ENCODE measurements at places on chromosomes 5 and 9.

DNA sequence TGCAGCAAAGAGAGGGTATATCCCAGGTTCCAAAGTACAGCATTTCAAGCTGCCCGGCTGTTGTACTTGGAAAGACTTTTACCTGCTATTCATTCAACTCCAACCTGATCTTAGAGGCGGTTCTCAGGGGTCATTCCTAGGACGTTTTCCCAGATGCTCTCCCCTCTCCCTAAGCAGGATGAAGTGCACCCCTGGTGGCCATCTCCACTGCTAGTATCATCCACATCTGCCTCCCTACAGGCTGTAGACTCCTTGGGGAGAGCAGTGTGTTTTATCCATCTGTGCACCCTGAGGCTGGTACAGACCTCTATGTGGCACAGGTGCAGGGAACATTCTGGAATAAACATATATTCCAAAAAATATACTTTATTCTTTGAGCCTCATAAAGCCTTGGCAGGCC lies 56.8 kb downstream of the PTPN3 start:
- DNase-seq = no peak

DNA sequence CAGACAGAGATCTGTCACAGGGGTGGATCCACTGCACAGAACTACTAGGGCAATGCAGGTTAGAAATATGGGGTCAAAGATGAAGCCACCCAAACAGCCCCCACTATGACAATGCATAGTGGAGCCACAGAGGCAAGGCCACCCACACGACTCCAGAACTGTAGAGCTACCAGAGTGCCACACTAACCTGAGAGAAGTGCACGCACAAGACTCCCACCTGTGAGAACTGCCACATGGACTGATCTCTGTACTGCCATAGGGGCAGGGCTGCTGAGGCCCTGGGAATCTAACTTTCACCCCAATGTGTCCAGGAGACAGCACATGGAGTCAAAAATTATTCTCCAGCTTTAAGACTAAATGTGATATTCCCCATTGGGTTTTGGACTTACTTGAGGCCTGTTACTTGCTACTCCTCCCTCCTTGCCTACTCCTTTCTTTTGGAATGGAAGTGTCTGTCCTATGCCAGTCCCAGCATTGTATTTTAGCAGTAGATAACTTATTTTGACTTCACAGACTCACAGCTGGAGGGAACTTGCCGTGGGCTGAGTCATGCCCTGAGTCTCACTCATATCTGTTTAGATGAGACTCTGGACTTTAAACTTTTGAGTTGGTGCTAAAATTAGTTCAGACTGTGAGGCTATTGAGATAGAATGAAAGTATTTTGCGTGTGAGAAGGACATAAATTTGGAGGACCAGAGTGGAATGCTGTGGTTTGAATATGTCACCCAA lies 853.3 kb downstream of the MAT2B start:
- DNase-seq = peak; percentile 55

DNA sequence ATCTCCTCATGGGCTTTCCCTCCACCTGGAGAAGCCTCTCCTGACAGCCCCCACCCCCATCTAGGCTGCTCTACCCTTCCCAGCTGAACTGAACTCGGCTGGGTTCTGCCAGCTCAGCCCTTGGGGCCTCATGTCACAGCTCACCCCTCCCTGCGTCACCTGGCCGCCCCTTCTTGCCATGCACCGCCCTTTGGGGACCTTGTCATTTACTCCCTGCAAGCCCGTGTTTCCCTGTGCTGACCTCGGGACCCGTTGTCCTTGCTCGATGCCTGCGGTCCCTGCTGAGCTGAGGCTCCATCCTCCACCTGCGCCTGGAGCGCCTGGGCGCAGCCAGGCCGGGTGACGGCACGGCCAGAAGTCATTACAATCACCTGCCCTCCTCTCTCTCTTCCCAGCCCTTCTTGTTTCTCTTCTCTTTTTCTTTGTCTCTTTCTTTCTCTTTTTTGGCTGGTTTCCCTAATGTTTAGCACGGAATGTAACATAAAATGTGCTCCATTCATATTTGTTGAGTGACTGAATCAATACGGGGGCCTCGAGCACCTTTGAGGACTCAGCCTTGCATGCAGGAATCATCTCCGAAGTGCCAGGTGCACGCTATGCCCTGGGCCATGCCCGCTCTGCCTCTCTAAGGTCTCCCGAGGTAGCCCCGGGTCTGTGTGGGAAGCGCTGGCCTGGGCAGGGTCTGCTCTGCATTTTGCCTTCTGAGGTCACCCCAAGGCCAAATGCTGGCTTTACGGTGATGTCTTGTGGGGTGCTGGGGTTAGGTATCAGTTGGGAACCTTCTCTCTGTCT lies 48.1 kb upstream of the COL5A1 start:
- no peak for DNase-seq

DNA sequence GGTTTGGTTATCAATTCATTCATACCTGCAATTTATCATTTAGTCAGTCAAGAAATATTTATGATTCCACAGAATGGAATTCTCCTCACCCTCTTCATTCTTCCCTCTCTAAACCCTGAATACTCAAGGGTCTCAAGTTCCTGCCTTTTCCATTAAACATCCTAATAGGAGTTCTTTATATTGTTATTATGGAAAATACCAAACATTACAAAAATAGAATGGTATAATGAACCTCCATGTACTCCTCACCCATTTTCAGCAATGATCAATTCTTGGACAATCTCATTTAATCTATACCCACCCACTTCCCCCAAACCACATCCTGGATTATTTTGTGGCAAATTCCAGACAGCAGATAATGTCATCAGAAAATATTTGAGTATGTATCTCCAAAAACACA lies 74.5 kb downstream of the ADAMTS12 start:
- DNase-seq = no peak

DNA sequence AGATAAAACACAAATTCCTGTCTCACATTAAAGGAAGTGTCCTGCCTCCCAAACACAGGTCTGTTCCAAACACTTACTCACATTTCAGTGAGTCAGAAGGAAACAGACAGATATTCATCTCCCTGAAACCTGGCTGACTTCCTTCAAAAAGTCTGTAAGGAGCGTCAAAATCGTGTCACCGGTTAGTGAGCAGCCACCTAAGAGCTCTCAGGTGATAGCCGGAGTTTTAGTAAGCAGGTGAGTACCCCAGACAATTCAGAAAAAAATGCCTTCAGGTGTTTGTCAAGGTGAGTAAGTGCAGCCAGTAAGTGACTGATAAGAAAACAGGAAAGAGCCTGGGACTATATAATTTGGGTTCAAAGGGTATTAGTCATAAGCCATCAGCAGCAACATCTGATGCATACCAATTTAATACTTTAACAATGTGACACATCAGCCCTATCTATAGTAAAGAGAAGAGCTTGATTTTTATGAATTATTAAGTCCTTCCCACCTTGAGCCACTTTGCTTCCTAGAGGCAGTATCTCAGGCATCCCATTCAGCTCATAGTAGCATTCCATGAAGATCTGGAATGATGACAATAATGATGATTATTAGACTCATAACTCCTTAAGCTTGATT lies 1.3 kb upstream of the ITGA2 start:
- peak; percentile 53 for DNase-seq

GRCh38 chr5:147906326-147907095 lies at the start of gene C5orf46:
TSS of gene C5orf46 (minus strand) at chr5:147906538. CDS start at chr5:147906501, 37 bp downstream.
- peak; percentile 53 for DNase-seq

DNA sequence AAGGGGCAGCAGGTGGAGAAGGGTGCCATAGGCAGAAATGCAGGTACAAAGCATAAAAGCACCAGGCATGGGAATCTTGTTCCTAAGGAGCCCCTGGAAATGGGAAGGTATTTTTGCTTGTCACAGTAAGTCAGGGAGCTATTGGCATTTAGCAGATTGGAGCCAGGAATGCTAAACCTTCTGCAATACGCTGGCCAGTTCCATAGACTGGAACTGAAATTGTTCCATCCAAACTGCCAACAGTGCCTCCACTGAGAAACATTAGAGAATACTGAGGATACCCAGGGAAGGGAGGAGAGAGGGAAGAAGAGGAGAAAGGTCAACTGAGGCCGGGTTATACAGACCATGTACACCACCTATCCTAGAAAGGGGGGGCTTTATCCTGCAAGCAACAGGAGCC lies 162.7 kb downstream of the MED27 start:
- no peak for DNase-seq

DNA sequence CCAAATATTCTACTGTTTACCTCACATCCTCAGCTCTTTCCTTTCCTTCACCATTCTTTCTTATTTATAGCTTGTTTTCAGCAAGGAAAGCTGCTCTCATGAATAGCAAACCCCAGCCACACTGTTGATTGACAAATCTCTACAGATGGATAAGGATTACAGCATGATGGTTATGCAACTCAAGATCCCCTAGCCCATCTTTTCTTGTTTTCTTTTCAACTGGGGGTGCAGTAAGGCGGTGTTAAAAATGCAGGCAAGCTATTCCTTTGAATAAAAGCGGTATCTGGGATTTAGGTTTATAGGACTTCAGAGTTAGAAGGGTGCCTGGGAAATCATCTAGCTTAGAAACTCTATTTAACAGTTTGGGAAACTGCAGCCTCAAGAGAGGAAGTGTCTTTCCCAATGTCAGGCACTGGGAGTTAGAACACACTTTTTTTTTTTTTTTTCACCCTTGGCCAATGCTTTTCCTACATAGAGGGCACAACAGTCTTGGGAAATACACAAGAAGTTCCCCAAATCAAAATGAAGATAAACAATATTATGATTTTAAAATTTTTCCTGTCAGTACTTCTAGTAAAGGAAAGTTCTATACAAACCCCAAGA lies 2.6 kb downstream of the SPARC start:
- DNase-seq = no peak

DNA sequence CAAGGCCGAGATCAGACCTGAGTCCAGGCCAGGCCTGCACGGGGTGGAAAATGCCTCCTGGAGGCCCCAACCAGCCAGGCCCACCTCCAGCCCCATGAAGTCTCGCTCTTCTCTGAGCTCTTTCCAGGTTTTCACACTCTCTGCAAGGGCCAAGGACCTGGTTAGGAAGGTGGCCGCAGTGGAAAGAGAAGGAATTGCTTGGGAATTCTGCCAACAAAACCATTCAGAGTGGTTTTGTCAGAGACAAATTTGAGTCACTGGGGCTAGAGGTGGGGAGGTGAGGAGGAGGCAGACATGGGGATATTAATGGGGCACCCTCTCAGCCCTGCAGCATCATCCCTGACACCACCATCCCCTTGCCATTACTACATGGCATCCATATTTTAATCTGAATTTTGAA lies 261.0 kb downstream of the ROR2 start:
- DNase-seq = no peak

DNA sequence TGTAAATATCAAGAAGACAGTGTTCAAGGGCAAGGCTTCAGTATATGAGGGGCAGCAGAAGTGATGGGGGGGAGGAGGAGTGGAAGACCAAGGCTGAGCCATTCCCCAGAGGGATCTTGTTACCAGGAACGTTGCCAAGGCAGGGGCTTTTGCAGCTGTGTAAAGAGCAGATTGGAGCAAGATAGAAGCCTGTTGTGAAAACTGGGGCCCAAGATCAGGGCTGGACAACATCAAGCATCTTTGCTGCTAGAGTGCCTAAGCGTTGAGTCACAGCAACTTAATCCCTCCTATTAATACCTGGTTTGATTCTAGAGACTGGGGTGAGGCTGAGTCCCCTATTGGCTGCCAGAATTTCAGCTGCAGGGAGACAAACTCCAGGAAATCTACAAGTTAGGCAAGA lies 18.4 kb upstream of the ERCC6L2 start:
- peak; percentile 72 for DNase-seq

GRCh38 chr9:91904588-91905236 lies 45.3 kb downstream of the ROR2 start:
- no peak for DNase-seq

- no peak for DNase-seq
These were observed 88.3 kb downstream of the NR3C1 start for GRCh38 chr5:143315214-143315613.
